ENCODE measurements at places on chromosomes 4 and X.

DNA sequence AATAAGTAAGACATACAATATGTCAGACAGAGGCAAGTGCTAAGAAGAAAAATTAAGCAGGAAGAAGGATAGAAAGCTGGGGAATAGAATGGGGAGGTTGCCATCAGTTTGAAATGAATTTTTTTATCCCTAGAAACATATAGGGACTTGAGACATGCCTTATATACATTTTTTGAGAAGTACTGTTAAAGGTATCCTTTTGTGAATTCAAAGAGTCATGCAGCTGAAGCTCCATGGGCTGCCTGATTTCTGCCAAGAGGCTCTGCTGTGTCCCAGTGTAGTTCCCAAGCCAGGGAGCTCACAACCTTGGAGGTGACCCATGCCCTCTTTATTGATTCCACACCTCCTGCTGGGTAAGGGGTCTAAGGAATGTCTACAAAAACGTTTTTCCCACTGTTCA, 564.6 kb upstream of the DIPK2B start:
- DNase-seq, result no peak

GRCh38 chr4:113878668-113879067, 100.8 kb downstream of the ARSJ start:
- no peak for DNase-seq

DNA sequence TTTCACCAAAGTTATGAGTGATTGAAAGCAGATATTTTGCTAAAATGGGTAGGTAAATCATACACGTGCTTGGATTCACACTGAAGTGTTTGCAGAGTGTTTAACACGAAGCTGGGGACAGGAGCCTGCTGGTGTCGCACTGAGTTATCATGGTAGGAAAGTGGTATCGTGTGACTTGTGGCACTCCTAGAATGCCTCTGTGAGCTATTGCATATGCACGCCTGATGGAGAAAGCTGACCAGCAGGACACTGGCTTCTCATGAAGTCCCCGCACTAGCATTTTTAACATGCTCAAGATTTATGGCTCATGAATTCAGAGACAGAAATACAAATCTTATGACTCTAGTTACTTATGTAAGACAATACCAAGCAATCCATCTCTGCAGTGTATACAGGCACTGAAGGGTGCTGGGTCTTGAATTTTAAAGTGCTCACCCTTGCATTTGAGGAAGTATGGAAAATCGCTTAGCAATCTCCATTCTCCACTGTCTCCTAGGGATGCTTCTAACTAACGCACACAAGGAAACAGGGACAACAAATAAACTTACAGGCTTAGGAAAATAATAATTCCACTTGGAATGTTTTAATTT, 19.8 kb downstream of the VCX3B start:
- DNase-seq, result no peak

DNA sequence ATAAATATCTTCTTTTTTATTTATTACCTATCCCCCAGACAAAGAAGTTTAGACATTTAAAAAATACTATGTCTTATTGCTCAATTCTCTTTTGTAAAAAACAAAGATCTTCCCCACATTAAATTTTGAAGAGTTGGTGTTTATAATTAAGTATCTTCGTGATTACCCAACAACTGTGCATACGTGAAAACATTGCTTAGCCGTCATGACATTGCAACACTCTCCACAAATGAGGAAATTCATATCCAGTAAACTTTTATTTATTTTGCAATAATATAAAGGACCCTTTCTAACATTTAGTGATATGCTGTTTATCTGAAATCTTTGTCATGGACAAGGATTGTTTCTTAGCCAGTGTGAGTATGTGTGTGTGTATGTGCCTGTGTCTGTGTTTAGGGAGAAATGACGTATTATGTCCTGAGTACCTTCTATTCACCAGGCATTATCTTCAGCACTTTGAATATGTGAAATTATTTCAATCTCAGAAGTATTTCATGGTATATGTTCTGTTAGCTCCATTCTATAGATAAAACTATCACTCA, 26.1 kb upstream of the EREG start:
- no peak for DNase-seq

DNA sequence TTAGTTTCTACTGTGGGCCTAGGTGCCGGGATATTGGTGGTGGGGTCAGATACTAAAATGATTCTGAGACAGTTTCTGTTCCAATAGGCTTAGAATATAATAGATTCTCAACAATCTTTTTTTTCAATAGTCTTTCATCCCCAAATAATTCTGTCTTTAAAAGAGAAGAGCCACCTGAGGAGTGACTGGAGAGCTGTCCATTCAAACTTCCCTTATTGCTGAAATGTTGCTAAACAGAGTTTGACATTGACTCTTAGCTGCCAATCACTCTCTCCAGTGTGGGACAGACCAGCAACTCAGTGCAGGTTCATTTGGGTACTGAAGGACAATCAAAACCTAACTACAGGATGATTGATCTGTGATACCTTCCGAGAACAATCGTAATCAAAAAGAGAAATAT, 12.4 kb upstream of the ADH7 start:
- no peak for DNase-seq

Data from NCI-H2081 treated with DMSO at 0.1 percent for 48 hours (cell line).